ENCODE measurements at places on chromosomes 2 and 18. TPM values are rescaled to one million over a fixed set of nuclear protein-coding genes. Genes with fewer than 3 reads are reported as not detected.

RNF144A gene
- 22.6 TPM for total RNA-seq

MTIF2 gene
- 39.1 TPM for total RNA-seq

EML6 gene
- total RNA-seq, result 2.5 TPM

PLCD4 gene
- 1.6 TPM for total RNA-seq

FOXD4L1 gene
- total RNA-seq, result not detected

INHBB gene
- 0.30 TPM for total RNA-seq

KCTD1 gene
- 13.3 TPM for total RNA-seq

DSG1 gene
- total RNA-seq, result not detected

DSG4 gene
- total RNA-seq, result 0.16 TPM

TTC21B gene
- total RNA-seq, result 10.2 TPM

DNA sequence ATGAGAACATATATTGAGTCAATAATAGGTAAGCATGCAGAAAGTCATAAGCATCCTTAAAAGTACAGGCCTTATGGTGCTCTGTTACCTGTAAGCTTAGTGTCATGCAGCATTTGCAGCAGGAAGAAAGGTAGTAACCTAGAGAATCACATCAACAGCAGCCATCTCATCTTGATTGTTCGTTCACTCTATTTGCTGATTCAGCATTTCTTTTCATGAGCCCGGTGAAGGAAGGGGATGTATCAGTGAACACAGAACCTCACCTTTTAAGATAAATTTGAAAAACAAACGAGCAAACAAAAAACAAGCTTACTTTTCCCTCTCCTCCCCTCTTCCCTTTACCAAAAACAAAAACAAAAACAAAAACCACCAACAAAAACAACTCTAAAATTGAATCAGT, 89.9 kb downstream of the MIB1 start:
- DNase-seq, result no peak

GRCh38 chr2:36753706-36754221, 57.3 kb downstream of the VIT start:
- no peak for DNase-seq

- no peak for DNase-seq
Observed at GRCh38 chr18:21327101-21327500, 85.1 kb downstream of the GREB1L start.

DNA sequence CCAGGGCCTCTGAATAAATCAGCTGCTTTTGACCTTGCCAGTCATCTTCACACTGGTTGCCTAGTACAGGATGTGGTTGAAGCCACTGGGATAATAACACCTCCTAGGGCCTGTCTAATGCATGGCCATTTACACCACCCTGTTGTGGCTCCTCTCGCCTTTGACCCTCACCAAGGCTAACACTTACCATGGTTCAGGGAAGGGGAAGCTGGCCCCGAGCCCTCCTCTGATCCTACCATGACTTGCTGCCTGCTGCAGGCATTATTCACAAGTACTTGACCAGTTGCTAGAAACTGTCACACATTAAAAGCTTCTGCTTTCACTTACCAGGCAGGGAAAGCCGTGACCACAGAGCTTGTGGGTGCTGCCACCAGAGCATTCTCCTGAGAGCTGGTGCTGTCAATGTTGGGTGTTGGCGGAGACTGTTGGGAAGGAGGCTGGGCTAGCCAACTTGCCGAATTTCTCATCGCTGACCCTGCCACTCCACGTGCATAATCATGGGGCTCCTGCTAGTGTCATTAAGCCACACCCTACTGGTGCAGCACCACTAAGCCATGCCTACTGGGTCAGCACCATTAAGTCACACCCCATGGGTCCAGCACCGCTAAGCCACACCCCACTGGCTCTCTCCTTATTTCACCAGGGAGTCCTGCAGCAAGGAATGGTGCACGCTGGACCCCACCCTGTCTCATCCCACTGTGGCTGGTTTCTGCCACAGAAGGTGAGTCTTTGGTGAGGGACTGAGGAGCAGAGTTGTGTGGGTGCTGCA, 47.0 kb upstream of the TTC39C start:
- DNase-seq, result no peak

- DNase-seq, result no peak
Observed at GRCh38 chr2:130912471-130912870, 75.8 kb downstream of the ARHGEF4 start.

GRCh38 chr2:135899567-135899966, 23.3 kb upstream of the MCM6 start:
- DNase-seq, result no peak

DNA sequence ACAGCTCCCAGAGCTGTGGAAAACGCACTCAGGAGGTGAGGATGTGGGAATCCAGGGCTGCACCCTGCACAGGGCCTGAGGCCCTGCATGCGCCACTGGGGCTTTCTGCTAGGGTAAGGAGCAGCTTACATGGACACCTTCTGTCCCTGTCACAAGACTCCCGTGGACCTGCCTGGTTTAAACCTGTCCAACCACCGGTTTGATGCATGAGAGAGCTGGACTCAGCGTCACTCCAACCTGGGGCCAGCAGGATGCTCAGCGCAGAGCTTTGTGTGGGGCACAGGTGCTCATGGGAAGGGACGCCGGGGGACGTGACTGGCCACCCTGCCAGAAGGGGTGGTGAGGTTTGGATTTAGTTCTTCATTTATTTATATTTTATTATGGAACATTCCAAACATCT, 24.2 kb downstream of the SNORC start:
- no peak for DNase-seq

GRCh38 chr2:226652369-226652768, 147.3 kb downstream of the IRS1 start:
- no peak for DNase-seq

GRCh38 chr2:106272216-106272807, 78.2 kb upstream of the UXS1 start:
- DNase-seq, result peak; percentile 9

DNA sequence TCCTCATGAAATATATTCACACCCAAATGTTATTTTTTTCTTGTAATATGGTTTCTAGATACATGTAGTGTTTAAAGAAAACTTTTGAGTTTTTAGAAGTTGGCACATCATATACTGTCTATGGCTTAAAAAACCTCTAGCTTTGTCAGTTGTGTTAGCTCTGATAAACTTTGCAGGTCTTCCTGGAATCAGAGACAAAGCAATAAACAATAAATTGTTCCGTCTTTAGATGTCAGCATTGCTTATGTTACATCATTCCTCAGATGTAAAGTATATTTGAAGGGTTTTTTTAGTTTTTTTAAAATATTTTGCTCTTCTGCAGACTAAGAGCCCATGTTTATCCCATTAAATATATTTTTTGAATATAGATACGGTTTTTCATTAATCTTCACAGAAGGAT, 145.1 kb downstream of the GPD2 start:
- DNase-seq, result no peak

- DNase-seq, result peak; percentile 32
Observed at GRCh38 chr2:27889774-27890145, 427 bp downstream of the RBKS start.

- DNase-seq, result no peak
Observed at GRCh38 chr2:27773959-27774358, 2.4 kb downstream of the MRPL33 start.

DNA sequence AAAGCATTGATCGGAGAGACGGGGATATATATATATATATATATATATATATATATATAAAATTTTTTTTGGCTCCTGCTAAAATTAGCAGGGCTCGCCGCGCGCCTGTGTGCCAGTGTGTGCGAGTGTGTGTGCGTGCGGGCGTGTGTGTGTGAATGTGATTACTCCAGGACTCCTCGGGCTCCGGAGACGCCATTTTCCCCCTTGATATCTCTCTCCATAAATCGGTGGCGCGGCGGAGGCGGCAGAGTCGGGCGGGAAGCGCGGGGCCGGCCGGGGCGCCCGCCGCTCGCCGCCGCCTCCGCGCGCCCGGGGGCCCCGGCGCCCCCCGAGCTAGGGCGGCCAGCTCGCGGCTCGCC, 795 bp upstream of the SETBP1 start:
- peak; percentile 66 for DNase-seq

DNA sequence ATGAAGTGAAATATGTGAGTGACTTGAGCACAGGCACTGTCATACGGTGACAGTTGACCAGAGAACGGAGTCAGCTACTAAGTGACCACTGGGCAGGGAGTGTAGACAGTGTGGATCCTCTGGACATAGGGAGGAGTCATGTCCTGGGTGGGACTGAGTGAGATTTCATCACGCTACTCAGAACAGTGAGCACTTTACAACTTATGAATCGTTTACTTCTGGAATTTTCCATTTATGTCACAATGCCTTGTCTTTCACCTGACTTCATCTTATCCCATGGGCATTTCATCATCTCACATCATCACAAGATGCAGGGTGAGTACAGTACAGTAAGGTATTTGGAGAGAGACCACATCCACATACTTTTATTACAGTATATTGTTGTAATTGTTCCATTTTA, 29.0 kb downstream of the PTPRM start:
- no peak for DNase-seq

- DNase-seq, result no peak
Observed at GRCh38 chr18:11162462-11162861, 13.1 kb upstream of the PIEZO2 start.

DNA sequence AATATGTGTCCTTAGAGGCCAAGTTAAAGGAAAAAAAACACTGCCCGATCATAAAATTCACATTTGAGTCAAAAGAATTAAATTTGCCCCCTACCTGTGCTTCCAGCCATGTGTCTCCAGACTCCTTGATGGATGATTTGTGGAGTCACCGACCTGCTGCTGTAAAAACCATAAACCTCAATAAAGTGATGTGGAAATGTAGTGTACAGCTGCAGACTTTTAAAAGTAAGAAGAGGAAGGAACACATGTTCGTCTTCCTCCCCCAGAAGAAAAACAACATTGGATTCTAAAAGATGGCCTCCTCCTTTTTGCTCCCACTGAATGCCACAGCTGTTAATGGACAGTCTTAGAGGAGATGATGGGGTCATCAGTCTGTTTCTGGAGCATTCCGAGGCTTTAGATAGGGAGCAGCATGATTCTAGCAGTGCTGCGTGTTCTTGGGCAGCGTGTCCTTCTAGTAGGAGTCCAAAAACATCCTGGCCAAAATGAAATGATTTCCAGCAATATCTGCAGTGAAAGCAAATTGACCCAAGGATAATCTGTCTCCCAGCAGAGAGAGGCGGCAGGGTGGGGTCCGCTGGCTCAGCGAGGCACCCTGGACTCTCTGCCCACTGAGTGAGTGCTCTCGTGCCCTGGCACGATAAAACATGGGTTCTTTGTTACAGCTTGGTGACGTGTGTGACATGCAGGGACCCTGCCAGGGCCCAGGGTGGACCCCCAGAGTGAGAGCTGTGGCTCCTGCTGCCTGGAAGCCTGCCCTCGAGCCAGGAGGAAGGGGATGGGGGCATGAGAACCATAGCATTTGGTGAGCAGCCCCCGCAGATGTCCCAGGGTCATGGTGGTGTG, 196.1 kb downstream of the FAM210A start:
- no peak for DNase-seq

GRCh38 chr2:223072826-223073225, 20.8 kb downstream of the KCNE4 start:
- no peak for DNase-seq

- no peak for DNase-seq
Observed at GRCh38 chr2:39140322-39140847, 19.5 kb upstream of the SOS1 start.

All from colonic mucosa (tissue), 4 donors.